ENCODE measurements at places on chromosomes 2 and 18.

- DNase-seq = no peak
Observed at GRCh38 chr2:60520917-60521539, 32.4 kb downstream of the BCL11A start.

GRCh38 chr18:33330711-33331110 lies 109.8 kb downstream of the CCDC178 start:
- DNase-seq = no peak

DNA sequence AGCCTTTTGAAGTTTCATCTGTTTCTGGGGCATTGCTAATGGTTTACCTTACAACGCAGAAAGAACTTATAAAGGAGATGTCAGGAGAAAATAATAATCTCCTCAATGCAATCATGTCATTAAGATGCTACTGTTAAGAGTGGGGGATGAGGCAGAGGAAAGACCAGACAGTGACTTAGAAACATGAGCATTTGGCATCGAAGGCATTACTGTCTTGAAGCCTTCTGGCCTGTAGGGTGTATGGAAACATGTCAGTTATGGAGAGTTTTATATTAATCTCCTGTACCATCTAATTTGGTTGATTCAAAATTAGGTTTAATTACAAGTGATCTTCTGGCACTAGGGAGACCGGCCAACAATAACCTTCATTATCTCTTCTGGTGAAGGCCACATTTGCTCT lies 32.5 kb downstream of the CDC42EP3 start:
- no peak for DNase-seq

- DNase-seq = peak; percentile 13
Observed at GRCh38 chr2:102187496-102188150, 800 bp downstream of the IL1RL2 start.

DNA sequence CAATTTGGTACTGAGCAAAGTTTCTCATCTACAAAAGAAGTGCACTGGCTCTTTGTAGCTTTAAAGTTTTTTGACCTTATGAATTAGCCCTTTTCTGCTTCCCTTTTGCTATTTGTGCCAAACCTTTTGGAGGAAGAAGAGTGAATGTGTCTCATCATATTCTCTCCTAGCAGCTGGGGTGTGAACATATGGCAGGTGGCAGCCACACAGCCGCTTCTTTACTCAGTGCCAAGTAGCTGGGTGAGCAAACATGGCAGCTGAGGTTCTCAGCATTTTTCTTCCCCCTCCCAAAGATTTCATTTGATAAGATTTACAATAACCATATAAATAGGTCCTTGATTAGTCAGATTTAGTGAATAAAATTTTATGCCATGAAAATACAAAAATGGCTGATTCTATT lies 46.7 kb upstream of the STK17B start:
- DNase-seq = no peak

DNA sequence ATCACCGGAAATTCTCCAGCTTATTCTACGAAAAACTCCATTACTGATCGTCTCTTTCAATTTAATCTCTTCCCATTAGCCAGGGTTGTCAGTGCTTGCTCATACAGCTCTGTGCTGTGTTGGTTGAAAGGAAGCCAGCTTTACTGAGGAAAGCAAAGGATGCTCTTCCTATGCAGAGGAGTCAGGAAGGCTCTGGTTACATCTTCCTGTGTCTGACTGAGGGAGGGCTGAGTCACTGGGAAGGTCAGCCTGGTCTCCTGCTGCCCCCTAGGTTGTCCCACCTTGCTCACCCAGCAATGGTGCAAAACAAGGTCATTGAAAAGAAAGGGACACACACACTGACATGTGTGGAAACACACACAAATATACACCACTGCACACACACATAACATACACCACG lies 975.6 kb downstream of the DCDC2C start:
- no peak for DNase-seq

- no peak for DNase-seq
Observed at GRCh38 chr18:32735781-32736180, 37.0 kb downstream of the KLHL14 start.

DNA sequence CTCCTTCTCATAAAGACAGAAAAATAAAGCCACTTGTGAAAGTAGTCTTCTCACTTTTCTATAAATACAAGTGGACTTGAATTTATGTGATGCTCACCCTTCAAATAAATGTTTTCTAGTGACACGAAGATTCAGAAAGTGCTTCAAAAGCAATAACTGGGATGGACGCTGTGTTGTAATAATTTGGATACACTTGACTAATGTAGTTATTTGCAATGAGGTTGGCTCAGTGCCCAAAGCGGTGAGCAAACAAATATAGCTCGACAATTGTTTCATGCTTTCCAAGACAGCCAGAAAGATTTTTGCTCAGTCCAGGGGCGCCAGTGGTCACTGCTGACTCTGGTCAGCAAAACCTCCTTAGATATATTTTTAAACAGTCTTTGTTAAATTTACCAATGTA lies 278.6 kb upstream of the KLHL14 start:
- DNase-seq = no peak

DNA sequence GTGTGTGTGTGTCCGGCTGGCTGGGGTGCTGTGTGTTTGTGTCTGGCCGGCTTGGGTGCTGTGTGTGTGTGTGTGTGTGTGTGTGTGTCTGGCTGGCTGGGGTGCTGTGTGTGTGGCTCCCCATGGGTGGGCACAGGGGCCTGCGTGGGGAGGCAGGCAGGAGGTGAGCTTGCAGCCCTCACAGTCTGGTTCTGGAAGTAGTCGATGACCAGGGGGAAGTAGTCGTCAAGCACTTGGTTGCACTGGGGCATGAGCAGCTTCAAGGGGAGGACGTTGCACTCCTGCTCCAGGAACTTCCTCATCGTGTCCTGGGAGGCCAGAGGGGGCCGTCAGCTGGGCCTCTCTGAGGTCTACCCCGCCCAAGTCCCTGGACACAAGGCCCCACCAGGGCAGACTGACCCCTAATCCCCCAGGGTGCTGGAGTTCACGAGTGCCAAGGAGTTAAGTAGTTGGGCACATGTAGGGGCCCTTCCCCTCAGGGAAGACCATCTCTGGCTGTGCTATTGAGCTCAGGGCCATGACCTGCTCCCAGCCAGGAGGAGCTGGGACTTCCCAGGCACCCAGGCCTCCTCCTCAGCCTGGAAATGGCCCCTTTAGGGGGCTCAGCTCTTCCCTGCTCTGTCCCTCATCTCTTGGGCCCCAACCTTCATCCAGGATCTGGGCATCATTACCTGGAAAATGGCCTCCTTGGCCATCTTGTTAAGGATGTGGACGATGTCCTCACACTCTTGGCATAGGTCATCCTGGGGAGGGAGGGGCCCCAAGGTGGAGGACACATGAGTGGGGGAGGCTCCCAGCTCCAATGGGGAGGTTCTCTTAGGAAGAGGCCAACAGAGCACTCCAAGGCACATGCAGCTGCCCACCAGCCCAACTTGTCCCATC lies 1.3 kb downstream of the SFTPB start:
- no peak for DNase-seq

GRCh38 chr2:19358242-19359020 lies at the start of gene OSR1:
TSS of gene OSR1 (minus strand) at chr2:19358623. CDS start at chr2:19353805, 4,818 bp downstream.
- no peak for DNase-seq

DNA sequence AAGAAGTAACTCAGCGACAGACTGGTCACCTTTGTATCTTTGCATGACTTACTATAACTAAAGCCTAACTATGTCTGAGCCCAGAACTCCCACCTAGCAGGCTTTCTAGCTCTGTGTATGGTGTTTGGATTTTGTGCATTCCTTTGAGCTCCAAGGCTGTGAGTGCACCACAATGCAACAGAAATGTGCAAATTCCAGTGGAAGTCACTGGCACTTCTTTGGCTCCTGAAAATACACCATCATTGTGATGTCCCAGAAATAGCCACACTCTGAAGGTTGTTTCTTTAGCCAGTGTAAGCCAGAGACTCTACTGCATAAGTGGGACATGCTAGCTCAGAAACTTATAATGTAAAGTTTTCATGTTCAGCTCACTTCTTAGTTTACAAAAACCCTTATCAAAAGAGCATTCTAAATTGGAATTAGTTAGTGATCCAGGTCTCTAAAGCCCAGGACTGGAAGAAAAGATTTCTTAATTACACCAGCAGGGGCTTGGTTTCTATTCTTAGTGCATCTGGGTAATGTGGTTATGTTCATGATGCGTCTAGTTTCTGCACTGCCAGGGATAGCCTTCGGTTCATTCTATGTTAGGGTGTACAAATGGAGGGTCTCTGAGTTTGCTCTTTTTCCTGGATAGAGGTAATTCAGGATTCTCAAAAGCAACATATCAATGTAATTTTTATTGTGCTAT lies 1239.5 kb upstream of the ZEB2 start:
- DNase-seq = no peak

DNA sequence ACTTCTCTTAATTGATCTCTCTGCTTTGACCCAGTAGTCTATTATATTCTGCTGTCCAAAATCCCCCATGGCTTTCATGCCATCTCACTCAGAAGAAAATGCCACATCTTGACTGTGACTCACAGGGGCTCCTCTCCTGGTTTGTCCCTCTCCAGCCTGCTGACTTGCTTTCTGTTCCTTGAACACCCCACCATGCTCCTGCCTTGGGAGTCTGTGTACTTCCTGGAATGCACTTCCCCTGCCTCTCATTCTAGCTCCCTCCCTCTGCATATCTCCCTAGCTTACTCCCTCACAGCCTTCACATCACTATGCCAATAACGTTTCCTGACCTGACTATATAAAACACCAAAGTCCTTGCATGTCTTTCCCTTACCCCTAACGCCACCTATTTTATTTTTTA lies 167.2 kb downstream of the TRIB2 start:
- DNase-seq = no peak

DNA sequence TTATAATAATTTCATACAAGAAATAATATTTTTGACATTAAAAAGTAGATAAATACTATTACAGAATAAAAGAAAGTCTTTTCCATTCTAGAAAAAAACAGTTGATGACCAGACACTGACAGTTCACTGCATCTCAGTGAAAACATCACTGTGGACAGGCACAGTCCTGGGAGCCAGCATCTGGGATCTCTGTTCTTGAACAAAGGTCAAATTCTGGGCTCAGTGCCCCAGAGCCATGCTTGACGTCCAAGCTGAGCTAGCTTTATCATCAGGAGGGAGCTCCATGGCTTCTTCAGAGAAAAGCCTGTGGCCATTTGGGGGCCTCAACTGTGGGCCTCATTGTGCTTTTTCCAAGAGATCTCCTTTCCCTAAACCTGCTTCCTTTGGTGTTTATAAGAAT lies 86.1 kb upstream of the SRD5A2 start:
- DNase-seq = no peak
